ENCODE measurements at places on chromosomes 16 and 17.
A peak's percentile ranks its signal among the peaks of the same experiment; 100 is the strongest.

DNA sequence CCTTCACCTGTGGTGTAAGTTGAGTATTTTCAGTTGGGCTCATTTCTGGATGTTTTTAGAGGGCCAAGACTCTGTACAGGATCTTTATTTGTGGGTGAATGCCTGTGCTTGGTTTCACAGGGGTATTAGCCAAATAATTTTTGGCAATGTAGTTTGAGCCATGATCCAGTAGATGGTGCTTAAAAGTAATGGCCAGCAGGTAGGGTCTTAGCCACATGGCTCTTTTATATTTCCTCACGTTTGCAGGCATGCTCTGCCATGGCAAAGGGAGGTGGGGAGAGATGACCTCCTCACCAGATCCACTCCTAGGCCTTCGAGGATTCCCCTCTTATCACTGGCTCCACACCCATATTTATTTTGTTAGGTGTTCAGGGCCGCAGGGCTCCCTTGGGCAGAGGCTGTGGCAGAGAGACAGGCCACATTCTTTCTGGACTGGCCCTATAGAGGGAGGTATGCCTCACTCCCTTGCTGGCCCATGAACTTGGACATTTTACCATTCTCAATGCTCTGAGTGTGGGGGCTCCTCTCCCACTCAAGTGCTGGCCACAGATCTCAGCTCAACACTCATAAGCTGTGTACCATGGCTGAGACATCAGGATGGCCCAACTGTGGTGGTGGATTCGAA is 417.1 kb downstream of the XYLT1 start:
- DNase-seq = no peak

DNA sequence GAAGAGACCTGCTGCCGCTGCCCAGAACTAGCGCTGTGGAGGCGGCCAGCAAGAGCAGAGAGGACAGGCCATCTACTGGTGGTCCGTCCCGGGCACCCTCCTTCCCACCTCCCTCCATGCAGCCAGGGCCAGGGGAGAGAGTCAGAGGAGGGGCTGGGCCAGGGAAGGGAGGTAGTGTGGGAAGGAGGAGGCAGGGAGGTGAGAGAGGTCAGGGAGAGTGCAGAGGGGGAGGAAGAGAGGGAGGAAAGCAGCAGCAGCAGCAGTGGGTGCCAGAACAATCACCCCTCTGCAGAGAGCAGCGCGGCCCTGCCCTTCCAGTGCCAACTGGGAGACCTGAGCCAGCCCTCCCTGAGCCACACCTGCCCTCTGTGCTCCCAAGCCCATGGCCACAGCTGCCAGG is 6.6 kb downstream of the C16orf95 start:
- no peak for DNase-seq

DNA sequence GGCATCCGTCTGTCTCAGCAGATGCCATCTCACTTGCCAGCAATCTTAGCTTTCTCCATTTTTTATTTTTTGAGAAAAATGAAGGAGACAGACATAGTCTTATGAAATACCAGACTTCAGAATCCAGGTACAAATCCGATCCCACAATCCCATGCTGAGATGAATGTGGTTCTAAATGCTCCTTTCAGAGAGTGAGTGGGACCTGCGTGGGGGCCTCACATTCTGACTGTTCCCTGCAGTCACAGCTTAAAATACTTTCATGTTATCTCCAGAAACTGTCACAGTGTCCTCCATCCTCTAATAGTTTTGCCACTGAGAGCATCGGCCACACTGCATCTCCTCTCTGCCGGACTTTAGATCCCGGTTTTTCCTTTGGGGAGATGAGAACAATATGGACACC is 34.9 kb upstream of the ENDOV start:
- no peak for DNase-seq

DNA sequence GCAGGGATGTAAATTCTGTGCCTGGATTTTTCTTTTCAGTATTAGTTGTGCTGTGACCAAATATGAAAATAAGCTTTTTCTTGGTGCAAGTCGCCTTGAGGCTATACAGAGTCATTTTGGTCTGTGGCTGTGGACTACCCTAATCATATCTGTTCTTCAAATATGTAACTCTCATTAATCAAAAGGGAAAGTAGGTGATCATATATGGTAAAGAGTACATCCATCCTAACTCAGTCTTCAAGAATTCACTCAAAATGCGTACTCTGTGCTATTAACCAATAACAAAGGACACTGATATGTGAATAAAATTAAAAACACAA is 2.6 kb downstream of the CPD start:
- no peak for DNase-seq

DNA sequence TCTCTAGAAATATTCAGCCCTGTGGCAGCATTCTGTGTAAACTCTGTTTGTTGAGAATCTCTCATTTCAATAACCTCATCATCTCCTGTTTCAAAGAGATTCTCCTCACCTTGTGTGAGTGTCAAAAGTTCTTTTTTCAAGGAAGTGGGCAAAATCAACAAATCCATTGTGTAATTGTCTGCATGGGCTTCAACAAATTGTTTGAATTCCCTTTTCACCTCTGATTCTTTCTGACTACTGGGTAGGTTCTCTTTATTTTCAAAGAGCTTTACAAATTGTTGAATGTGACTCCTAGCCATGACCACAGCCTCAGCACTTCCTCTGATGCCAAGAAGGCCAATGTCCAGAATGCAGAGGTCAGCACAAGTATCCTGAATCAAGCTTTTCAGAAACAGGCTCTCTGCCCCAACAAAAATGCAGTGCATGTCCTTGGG is 48.0 kb downstream of the N4BP1 start:
- no peak for DNase-seq

DNA sequence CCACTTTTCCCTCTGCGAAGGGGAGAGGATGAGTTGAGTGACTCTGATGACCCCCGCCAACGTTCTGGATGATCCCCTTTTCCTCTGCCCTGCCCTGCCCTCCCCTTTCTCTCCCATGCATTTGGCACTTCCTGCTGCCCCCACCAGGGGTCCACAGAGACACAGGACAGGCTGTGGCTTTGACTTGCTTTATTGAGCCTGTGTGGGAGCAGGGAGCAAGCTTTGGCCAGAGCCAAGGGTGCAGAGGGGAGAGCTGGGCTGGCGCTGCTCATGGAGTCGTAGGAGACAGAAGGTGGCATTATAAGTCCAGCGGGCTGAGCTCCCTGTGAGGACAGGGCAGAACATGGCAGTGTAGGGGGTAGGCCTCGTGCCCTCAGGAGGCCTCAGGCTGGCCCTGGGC is 1.6 kb downstream of the PPY start:
- DNase-seq = peak; percentile 42
